ENCODE measurements at places on chromosomes 2 and 18. TPM values are rescaled to one million over a fixed set of nuclear protein-coding genes. Genes with fewer than 3 reads are reported as not detected.

POMC gene
- total RNA-seq = 3.9 TPM

CIB4 gene
- total RNA-seq = not detected

HOXD3 gene
- total RNA-seq = 0.47 TPM

UGT1A8 gene
- not detected for total RNA-seq

KYNU gene
- total RNA-seq = 30.6 TPM

ARHGAP28 gene
- 13.1 TPM for total RNA-seq

ANKRD30BL gene
- not detected for total RNA-seq

IL37 gene
- total RNA-seq = not detected

ERCC3 gene
- total RNA-seq = 34.7 TPM

ASNSD1 gene
- total RNA-seq = 29.1 TPM

TMEM169 gene
- 1.2 TPM for total RNA-seq

HOXD12 gene
- total RNA-seq = not detected

GALR1 gene
- not detected for total RNA-seq

CNPPD1 gene
- 67.7 TPM for total RNA-seq

YES1 gene
- 42.0 TPM for total RNA-seq

ALPP gene
- 6.0 TPM for total RNA-seq

RAPGEF4 gene
- total RNA-seq = 14.6 TPM

SCTR gene
- total RNA-seq = 13.2 TPM

FHOD3 gene
- 2.5 TPM for total RNA-seq

CLEC4F gene
- 0.71 TPM for total RNA-seq

IL1RL2 gene
- total RNA-seq = not detected

PSTPIP2 gene
- 11.5 TPM for total RNA-seq

RALBP1 gene
- 58.1 TPM for total RNA-seq

SMAD2 gene
- 161 TPM for total RNA-seq

SPATA3 gene
- not detected for total RNA-seq

TSPYL6 gene
- total RNA-seq = not detected

KLHL30 gene
- total RNA-seq = 0.71 TPM

IL18RAP gene
- total RNA-seq = 6.8 TPM

CAPN10 gene
- total RNA-seq = 37.2 TPM

DIS3L2 gene
- 34.4 TPM for total RNA-seq

PJVK gene
- 3.0 TPM for total RNA-seq

ATOH8 gene
- total RNA-seq = 44.9 TPM

CD207 gene
- total RNA-seq = 3.0 TPM

PIEZO2 gene
- 11.1 TPM for total RNA-seq

DYNAP gene
- not detected for total RNA-seq

TBR1 gene
- total RNA-seq = not detected

SLC16A14 gene
- 2.2 TPM for total RNA-seq

SEPTIN2 gene
- total RNA-seq = 255 TPM

FSIP2 gene
- total RNA-seq = 0.27 TPM

SH2D6 gene
- 0.97 TPM for total RNA-seq

UGT1A10 gene
- not detected for total RNA-seq

GPN1 gene
- total RNA-seq = 21.9 TPM
